ENCODE measurements at places on chromosomes 4 and X.

DNA sequence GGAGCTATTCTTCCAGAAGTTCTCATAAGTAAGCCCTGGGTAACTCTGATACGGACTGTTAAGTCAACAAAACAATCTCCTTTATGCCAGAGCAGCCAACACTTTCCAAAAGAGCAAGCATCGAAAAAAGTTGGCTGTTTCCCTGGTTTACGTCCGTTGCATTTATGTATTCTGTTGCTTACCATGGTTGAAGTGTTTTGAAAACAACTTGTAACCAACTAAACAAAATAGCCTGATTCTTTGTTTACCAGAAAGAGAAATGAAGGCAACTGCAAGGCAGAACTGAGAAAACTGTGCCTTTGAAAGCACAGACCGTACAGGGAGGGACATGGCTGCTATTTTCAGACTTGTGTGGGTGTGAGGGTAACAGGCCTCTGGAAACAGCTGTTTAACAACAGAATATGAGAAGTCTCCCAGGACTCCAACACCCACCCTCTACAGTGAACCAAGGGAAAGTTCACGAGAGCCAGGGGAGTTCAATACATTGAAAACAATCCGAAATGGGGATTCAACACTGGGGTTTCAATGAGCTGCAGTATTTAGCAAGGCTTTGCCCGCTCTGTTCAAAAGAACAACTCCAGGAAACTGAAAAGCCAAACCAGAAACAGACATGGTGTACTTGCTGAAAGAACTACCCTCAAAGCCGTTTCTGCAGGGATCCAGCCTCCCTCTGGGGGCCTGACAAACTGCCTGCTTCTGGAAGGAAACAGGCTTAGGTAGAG lies 95.8 kb upstream of the EGFL6 start:
- DNase-seq, result no peak

DNA sequence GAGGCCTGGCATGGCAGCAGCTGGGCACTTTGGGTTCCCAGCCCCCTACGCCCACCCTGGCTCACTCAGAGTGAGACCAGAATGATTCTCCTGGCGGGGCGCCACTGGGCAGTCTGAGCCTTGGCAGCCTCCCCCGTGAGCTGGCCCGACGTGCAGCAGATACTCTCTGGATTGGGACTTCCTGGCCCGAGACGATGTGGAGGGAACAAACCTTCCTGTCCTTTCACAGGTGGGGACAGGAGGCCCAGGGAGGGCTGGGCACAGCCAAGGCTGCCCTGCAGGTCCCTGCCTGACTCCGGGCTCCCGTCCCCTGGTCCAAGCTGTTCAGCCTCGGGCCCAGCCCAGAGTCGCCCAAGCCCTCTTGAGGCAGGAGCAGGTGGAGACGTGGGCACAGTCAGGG lies 17.9 kb upstream of the ADD1 start:
- DNase-seq, result no peak

DNA sequence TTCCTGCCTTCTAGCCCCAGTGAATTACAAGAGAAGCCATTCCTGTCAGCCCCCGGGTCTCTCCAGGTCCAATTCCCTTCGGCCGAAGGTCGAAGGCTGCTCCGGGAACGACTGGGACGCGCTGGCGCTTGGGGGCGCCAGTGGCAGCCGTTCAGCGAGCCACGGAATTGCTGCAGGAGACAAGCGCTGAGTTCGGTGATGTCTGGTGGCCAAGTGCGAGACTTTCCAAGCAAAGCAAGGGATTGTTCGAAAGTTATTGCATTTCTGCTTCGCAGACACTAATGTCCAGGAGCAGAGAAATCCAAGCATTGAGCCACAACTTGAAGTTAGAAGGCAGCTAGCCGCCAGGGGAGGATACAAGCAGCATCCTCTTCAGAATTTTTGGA lies 1.1 kb upstream of the DKK2 start:
- no peak for DNase-seq

DNA sequence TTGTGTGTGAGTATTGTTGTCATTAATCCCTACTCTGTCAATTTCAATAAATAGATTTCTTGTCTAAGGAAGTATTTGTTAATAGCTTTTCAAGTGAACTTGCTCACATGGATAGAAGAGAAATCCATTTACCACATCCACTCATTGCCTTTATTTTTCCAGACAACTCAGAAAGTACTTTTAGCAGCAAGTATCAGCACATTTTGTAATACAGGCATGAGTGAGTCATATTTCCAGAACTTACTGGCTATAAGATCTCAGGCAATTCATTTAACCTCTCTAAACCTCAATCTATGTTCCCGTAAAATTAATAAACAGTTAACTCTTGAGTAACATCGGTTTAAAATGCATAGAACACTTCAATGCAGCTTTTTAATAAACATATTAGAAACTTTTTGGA lies 317.9 kb upstream of the PCDH7 start:
- no peak for DNase-seq

DNA sequence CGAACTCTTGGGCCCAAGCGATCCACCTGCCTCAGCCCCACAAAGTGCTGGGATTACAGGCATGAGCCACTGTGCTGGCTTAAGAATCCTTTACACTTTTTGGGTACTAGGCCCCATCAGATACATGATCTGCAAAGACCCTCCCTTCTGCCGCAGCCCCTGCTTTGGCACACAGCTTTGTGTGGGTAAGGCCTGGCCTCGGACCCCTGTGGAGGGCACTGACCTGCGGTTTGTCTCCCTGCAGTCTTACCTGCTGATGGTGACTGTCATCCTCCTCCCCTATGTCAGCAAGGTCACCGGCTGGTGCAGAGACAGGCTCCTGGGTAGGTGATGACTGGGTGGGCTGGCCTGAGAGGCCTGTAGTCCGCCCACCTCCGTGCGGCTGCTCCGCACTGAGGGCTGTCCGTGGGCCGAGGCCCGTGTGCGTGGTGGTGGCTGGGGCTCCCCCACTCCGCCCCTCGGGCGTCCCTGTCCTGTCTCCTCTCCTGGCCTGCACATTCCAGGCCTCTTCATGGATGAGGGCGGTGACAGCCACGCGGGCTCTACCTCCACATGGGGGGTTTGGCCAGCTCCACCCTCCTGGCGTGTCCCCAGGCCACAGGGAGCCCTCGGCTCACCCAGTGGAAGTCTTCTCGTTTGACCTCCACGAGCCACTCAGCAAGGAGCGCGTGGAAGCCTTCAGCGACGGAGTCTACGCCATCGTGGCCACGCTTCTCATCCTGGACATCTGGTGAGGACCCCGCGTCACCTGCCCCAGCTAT lies 18.0 kb downstream of the DGKQ start:
- no peak for DNase-seq

GRCh38 chrX:54922547-54922946 lies 1.9 kb downstream of the TRO start:
- DNase-seq, result no peak

DNA sequence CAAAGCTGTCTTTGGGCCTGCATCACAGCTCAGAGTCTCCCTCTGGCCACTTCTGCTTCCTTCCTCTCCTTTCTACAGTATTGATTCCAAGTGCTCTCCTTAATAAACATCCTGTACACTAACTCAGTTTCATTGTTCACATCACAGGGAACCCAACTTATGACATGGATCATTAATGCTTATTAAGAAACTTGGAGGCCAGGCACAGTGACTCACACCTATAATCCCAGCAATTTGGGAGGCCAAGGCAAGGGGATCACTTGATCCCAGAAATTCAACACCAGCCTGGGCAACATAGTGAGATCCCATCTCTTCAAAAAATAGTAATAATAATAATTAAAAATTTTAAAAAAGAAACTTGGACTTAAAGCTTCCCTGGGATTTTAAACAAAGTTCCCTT lies 89.2 kb upstream of the EFHC2 start:
- no peak for DNase-seq

- DNase-seq, result no peak
These were observed 164.4 kb upstream of the CPEB2 start for GRCh38 chr4:14837860-14838259.

DNA sequence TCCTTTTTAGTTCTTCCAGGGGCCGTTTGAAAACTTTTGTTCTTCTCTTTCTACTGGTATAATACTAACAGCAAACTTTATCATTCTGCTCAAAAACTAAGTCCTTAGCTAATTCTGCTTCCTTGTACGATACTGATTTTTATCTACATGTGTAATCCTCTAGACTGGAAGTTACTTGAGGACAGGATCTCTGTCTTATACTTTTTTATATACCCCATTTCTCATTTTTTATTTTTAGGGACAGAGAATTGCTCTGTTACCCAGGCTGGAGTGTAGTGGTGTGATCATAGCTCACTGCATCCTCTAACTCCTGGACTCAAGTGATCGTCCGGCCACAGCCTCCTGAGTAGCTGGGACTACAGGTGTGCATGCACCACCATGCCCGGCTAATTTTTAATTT lies 2.2 kb downstream of the COX7B start:
- no peak for DNase-seq

DNA sequence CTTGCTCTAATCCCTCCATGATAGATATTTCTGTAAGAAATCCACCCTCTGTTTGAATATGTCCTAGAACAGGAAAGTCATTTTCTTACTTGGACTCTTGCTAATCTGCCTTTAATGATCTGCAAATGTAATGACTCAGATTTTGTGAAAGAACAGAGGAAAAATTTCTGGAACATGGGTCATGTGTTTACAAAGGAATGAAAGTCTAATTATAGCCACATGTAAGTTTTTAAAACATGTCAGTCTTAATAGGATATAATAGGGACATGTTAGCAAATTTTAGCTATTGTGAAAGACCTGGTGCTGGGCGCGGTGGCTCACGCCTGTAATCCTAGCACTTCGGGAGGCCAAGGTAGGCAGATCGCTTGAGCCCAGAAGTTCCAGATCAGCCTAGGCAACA lies 47.6 kb downstream of the GRK4 start:
- peak; percentile 74 for DNase-seq

GRCh38 chr4:181952478-181952877 lies 290.7 kb upstream of the TENM3 start:
- DNase-seq, result peak; percentile 36

- DNase-seq, result no peak
These were observed 48.4 kb downstream of the IL15 start for GRCh38 chr4:141684785-141685184.

GRCh38 chr4:60296386-60296785 lies 903.7 kb upstream of the ADGRL3 start:
- no peak for DNase-seq

DNA sequence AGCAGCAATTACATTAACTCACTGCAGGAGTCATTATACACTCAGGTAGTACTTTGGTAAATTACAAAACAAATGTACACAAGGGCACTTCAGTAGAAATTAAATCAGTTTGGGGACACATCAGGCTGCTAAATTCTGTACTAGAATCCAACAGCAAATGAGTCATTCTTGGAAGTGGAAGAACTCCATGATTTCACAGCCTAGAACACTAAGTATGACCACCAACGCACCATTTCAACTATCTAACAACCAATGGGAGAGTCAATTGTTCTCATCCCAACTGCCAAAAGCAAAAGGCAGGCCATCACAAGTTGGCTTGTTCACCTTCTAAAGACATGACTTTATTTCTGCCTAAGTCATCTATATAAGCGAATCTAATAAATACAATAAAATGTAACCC lies 26.6 kb downstream of the PPM1K start:
- no peak for DNase-seq

GRCh38 chrX:143435916-143436315 lies 81.4 kb downstream of the SPANXN3 start:
- DNase-seq, result no peak

DNA sequence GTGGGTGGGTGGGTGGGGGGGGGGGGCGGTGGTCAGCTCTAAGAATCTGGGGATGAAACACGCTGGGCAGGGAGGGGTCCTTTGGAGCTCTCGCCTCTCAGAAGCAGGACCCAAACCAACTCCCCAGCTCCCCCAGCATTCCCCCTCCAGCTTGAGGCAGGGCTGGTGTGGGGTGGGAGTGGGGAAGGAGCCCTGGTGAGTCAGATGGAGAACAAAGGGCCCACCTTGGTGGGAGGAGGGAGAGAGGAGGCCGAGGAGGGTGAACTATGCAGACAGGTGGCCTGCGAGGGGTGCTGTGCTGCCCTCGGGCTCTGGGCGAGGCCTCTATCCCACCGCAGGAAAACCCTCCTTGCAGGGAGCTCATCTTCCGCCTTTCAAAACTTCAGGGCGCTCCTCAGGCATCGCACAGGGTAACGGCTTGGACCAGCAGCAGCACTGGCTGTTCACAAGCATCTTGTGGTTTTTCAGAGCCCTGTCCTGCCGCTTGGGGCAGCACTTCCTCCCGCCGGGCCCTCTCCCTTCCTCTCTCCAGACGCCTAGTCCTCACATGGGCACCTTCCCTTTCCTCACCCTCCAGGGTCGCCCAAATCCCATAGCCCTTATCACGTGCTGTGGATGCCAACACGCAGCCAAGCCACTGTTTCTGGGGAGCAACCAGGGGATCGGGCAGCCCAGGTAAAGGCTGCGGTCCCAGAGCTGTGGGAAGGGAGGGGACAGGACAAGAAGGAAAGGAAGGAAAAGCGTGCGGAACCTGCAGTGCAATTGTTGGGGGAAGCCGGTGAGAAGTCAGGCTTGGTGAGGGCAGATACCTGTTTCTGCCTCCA lies 34.0 kb upstream of the GRPEL1 start:
- DNase-seq, result peak; percentile 8

GRCh38 chr4:37463033-37463856 lies 218.7 kb downstream of the NWD2 start:
- DNase-seq, result no peak

Measured in AG09319 (cell line).